NCI-H460 (cell line): ENCODE measurements at places on chromosomes 1 and 21. TPM values are rescaled to one million over a fixed set of nuclear protein-coding genes. Genes with fewer than 3 reads are reported as not detected.

Gene KRTAP19-4
- not detected in 2 replicates for total RNA-seq

Gene RIPK4
- total RNA-seq, result 1.4 and 1.8 TPM in 2 replicates

Gene LCE1C
- not detected in 2 replicates for total RNA-seq

Gene ECM1
- total RNA-seq, result 11.7 and 12.0 TPM in 2 replicates

Gene TXLNA
- 42.2 and 46.2 TPM in 2 replicates for total RNA-seq

Gene FCGR3B
- total RNA-seq, result not detected in 2 replicates

Gene CACNA1S
- total RNA-seq, result not detected in 2 replicates

DNA sequence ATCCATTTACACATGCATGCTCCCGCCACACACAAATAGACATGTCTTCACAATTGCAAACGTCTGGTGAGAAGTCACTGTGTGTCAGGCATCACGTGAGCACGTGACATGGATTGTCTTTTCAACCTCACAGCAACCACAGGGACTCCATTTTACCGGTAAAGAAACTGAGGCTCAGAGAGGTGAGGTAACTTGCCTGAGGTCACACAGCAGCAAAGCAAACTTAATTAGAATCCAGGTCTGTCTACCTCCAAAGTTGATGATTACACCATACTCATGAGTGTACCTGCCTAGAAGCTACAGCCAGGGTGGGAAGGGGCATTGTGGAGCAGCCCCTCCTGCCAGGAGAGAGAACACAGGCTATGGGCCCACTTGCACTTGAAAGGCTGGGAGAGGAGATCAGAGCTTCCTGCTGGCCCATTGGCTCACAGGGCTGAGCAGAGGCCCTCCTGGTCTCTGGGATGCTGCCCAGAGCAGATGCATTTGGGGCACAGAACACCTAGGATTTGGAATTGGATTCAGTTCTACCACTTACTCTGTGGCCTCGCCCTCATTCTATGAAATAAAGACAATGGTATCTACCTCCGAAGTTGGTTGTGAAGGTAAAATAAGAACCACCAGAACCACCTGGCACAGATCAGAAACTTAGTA lies 44.4 kb upstream of the SELENON start:
- no peak for DNase-seq

DNA sequence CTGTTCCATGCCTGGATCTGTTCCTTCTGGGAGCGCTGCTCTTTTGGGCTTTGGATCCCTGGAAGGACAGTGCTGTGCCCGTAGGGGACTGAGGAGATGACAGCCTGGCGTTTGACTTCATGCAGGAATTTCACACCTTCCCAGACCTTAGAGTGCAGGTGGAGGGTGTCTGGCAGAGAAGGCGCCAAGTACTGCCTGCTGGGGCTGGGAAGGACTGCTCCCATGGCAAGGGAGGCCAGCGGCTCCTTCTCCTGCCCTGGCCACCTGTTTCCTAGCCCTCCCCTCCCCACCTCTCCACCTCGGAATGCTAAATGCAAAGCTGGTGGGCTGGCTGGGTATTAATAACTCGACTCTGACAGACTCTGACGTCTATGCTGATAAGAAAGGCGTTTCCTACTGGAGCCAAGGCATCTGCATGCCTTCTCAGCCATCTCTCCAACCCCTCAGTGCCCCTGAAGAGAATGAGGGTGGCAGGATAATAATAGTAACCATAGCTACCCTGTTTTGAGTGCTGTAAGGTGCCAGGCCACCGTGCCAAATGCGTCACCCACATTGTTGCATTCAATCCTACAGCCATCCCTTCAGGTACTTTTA lies 17.5 kb upstream of the PDIK1L start:
- no peak for DNase-seq

- DNase-seq, result no peak
These were observed 217.5 kb downstream of the FAF1 start for GRCh38 chr1:50742523-50742922.

DNA sequence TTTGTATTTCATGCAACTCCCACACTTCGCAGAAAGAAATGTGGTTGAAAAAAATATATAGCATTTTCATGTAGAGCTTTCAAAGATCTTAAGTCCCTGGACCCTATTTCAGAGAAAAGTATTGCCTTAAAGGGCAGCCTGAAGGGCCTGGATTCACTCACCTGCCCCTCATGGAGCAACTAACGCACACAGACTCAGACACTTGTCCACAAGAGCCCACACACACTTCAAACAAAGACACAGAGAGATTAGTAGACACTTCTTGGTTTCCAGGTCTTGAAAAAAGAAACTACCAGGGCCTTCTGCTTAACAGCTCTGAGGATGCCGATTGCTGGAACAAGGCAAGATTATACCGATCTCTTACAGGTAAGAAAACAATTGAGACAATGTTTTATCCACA lies 122.2 kb downstream of the ZBTB18 start:
- DNase-seq, result no peak

DNA sequence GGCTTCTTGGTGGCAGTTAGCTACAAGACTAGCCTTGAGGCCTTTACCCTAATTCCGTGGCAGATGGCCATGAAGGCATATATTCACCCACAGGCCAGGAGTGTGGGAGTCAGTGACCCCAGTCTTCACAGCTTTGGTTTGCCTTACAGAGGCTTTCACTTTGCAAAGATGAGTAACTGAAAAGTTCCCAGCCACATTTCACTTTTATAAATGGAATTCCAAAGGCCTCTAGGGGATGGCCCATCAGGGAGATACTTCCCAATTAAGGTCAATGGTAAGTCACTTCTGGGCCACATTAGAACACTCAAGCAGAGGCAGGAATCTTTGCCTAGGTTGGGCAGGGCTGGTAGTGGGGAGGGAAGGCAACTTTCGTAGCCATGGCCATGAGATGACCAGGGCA lies 13.1 kb upstream of the HEYL start:
- DNase-seq, result no peak

- DNase-seq, result no peak
These were observed 7.3 kb downstream of the CSTB start for GRCh38 chr21:43768868-43769167.
